ENCODE measurements at places on chromosomes 4 and X.

DNA sequence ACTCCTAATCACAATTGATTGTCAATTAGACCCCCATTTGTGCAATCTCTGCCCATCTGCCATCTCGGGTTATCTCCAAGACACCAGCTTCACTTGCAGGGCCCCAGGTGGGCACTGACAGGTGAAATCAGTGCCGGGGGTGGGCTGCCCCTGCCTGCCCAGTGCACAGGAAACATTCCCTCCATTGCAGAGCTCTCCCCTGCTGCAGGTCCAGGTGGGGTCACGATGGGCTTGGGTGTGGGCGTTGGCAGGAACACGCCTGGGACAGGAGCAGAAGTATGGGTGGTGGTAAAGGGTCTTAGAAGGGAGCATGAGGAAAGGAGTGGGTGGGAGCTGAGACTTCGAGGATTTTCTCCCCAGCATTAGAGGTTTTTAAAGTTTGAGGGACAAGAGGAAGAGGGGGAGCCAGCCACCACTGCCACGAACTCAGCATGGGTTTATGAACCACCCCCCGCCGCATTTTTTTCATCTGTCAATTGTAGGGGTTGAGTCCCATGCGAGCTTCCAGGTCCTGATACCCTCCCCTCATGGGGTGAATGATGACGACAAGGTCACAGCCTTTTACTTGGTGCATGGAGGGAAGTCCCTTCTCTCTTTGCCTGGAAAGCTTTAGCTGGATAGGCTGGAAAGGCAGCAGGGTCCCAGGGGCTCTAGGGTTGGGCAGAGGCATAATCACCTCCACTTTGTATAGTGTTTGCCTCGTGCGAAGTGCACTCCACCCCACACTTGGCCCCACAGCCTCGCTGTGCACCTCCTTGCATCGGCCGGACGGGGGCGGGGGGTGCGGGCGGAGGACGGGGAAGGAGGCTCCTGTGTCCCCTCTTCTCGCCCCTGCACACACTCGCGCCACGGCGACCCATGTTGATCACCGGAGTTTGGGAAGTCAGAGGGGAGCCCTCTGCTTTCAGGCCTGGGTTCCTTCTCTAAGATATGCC lies 3.5 kb upstream of the NKX1-1 start:
- no peak for DNase-seq

DNA sequence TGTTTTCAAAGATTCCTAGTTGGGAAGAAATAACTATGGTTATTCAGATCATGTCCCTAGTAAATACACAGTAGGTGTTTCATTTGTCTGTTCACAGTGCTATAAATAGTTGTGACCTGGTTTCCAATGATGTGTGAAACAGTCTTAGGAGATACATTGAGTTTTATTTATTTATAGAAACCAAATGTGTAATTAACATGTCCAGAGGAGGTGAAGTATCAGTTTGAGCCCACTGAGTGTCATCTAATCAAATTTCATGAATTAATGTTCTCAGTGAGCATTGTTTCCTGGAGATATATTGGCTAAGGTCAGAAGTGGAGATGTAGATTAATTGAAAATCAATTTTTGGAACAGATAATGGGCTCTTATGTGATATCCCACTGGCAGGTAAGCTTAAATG lies 996.3 kb downstream of the FSTL5 start:
- no peak for DNase-seq

GRCh38 chrX:19855700-19856381 lies 31.6 kb downstream of the SH3KBP1 start:
- no peak for DNase-seq

DNA sequence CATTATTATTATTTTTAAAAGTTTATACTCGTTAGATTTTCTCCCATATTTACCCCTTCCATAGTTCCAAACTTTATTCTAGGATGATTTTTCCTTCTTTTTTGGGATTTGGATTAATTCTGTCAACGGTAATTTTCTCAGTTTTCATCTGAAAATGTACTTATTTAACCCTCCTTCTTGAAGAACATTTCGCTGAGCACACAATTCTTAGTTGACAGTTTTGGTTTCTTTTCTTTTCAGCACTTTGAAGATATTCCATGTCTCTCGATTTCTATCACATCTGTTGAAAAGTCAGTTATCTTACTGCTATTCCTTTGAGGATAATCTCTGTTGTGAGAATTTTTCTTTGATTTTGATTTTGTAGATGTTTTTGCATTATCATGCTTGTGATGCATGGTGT lies 85.2 kb downstream of the SCLT1 start:
- no peak for DNase-seq

DNA sequence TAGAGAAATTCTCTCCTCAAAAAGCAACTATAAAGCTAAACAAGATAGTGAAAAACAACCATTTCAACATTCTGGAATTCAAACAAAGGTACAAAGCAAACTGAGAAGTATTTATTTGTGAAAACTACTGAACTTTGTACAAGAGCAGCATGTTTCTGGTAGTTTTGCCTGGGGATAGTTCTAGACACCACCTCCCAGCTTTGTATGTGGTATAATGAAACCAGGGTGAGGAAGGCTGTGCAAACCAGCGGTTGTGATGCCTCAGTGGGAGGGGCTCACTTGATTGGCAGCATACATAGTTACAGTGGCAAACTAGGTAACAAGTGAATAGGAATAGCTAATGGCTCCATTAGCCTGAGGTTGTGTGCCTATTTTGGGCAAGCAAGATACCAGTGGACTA lies 18.6 kb upstream of the FRMD7 start:
- no peak for DNase-seq

DNA sequence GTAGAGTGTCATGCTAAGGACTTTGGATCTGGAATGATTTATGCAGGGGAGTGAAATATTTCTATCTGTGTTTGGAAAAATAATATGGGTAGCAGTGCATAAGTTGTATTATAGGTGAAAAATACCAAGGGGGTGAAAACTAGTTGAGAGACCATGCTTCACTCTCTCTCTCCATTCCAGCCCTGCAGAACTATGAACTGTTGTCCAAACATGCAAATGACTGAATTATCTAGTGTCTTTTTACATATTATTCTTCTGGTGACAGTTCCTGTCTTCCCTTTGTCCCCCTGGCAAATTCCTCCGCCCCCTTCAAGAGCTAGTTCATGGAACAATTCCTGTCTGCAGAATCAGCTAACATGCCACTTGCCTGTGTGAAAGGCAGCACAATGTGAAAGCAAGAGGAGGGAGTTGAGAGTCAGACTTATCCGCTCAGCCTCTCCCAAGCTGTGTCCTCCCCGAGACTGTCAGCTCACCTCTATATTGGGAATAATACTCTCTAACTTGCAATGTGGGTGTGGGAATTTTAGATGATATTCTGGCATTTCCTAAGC lies 2.3 kb downstream of the PF4 start:
- no peak for DNase-seq

DNA sequence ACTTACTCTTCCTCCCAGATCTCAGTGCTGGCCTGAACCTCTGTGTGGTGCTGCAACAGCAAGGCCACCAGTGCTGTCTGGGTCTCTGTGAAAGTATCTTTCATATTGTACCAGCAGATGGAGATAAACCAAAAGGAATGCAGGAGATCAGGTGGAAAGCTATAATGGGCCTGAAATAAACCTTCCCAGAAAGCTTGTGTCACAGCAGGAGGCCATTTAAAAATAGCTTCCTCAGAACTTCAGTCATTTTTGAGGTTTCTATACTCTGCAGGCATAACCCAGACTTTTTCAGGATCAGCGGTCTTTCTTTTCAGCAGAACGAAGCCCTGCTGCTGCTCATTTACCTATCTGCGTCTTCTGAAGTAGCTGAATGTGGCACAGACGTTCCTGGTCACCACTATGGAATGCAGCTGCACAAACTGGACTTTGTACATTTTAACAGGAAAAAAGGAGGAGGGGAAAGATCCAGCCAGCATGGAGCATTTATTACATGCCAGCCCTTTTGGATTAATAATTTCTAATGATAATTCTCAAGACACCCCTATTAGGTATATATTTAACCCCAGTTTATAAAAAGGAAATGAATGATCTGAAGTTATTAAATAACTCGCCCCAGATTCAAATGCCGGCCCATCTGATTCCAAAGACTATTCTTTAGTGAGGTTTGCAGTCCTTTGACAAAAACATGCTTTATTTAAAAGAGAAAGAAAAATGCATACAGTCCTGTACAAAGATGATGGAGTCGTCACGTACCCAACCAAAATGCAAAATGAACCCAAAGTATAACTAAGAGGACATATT lies 119.7 kb downstream of the NFKB1 start:
- no peak for DNase-seq

- DNase-seq: no peak
Measured at GRCh38 chrX:73206366-73206765, 8.3 kb downstream of the NAP1L2 start.

DNA sequence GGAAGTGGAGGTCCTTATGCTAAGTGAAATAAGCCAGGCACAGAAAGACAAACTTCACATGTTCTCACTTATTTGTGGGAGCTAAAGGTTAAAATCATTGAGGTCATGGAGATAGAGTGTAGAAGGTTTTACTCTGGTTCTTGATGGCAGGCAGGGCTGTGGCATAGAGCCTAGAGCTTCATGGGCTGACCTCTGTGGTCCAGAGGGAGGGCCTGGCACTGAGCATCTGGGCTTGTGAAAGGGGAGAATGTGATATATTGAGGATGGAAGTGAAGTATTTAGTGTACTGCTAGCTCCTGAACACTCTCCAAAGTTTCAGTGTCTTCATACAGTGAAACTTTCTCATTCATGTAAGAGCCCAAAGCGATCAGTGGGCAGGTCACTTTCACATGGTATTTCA lies 71.3 kb upstream of the ANXA3 start:
- no peak for DNase-seq

DNA sequence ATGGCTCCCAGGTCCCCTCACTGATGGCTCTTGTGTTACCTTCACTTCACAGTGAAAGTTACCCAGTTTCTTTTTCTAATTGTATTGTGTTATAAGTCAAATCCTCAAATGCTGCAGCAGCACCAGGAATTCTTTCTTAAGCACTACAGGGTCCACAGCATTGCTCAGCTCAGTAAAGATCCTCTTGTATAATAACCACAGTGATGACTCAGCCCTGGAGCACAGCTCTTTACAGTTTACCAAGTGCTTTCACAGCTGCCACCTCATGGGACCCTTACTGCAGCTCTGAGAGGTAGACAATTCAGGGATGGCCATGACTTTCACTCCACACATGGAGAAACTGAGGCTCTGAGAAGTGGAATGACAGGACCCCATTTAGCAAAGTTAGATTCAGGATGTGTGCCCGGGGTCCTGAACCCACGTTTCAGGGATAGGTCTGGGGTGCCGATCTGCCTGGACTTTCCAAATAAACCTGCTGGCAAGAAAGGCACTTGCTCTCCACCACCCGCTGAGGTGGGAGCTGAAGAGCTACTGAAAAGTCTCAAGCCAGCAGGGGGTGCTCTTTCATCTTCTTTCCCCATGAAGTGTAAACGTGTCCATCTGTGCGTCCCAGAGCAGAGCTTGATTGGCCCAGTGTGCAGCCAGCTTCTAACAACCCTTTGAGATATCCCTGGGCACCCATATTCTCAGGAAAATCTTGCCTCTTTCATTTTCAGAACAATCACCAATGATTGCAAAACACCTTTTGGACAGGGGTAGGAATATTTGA lies 35.7 kb upstream of the GABRQ start:
- no peak for DNase-seq

DNA sequence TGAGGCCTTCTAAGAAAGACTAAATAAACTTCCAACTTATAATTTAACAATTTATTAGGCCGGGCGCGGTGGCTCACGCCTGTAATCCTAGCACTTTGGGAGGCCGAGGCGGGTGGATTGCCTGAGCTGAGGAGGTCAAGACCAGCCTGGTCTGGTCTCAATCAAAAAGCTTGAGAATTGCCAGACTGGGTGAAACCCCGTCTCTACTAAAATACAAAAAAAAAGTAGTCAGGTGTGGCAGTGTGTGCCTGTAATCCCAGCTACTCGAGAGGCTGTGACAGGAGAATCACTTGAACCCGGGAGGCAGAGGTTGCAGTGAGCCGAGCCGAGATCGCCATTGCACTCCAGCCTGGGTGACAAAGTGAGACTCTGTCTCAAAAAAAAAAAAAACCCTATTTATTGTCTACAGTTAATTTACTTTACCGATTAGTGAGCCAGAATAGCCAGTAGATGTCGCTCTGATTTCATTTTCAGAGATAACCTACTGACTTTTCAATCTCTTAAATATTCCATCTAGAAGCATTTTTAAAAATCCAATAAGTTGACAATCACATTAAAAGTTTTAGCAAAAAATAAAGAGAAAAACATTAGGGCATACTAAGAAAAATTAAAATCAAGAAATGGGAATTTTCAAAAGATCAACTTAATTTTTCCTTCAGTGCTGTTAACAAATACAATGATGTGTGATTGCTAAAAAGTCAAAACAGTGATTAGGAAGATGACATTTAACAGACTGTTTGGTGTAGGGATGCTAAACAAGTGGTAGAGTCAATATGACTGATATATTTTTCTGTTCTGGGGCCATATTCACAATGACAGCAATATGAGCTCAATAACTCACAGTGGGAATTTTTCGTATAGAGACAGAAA lies 4.3 kb upstream of the SHROOM3 start:
- no peak for DNase-seq

- DNase-seq: no peak
Measured at GRCh38 chr4:53361451-53361850, 4.4 kb downstream of the SCFD2 start.

DNA sequence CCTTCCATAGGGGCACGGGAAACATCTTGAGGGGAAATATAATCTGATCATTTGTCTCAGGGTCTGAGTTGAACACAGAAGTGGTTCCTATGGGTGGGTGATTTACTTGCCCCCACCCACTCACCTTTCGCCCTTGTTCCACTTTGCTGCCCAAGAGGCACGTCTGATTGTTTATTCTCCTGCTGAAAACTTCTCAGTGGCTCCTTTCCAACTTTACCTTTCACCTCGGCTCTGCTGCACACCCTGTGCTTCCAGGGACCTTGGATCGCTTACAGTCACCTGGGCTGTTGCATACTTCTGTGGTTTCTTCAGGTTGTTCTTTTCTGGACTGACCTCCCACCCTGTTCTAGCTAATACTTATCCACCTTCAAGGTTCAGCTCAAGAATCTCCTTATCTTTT lies 213.4 kb upstream of the JADE1 start:
- DNase-seq: no peak

DNA sequence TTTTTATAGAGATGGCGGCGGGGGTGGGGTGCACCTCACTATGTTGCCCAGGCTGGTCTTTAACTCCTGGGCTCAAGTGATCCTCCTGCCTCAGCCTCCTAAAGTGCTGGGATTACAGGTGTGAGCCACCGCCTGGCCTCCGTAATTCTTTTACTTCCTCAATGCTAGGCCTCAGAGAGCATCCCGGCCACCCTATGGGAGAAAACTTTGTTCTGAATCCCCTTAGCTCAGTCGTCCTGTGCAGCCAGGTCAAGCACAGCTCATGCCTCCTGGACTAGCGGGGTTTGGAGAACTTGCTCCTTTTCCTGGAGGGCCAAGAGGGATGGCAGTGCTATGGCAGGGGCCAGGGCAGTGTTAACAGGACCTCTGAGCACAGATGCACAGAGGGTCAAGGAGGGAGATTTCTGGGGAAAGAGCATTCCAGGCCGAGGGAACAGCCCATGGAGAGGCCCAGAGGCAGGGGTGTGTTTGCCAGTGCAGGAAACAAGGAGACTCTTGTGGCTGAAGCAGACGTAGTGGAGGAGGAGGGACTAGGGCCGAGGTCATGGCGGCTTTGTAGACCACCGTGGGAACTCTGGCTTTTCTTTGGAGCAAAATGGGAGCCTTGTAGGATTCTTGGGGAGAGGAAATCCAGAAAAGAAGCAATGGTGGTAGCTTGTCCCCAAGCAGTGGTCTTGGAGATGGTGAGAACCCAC lies 9.8 kb upstream of the TNIP2 start:
- no peak for DNase-seq

GRCh38 chr4:112321776-112322684 lies 24.9 kb downstream of the ALPK1 start:
- DNase-seq: peak; percentile 76

- peak; percentile 72 for DNase-seq
Measured at GRCh38 chr4:184331268-184331995, 113.8 kb upstream of the ENPP6 start.

Data from CD14-positive monocyte (primary cell).